ENCODE measurements at places on chromosomes 3 and 15. TPM values are rescaled to one million over a fixed set of nuclear protein-coding genes. Genes with fewer than 3 reads are reported as not detected.
A peak's percentile ranks its signal among the peaks of the same experiment; 100 is the strongest.

GRCh38 chr15:96363707-96364106, 33.2 kb downstream of the NR2F2 start:
- DNase-seq, result no peak
- H3K36me3 ChIP-seq, result no peaks in the 10 kb centered on the region
- H3K4me1 ChIP-seq, result no peaks in the 10 kb centered on the region
- no peak overlapping the region for H3K4me3 ChIP-seq
- H3K27ac ChIP-seq, result no peak overlapping the region
- no peaks in the 10 kb centered on the region for H3K27me3 ChIP-seq

Gene HES1
- total RNA-seq, result 44.3 TPM

DNA sequence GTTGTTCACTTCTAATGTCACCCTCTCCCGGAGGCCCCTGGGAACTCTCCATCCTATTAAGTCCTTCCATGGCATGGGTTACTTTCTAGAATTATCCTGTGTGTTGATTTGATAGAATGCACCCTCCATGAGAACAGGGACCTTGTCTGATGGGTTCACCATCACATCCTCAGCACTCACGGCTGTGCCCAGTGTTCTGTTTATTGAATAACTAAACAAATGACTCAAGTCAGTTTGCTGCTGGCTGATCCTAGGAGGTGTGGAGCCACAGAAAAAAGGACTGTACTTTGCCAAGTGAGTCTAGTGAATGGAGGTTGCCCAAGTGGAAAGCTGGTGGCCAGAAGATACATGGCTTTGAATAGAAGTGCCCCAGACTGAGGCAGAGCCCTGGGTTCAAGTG, 48.5 kb upstream of the RAB6B start:
- no peak overlapping the region for H3K4me3 ChIP-seq
- H3K27me3 ChIP-seq, result no peaks in the 10 kb centered on the region
- no peak for DNase-seq
- no peaks in the 10 kb centered on the region for H3K36me3 ChIP-seq

DNA sequence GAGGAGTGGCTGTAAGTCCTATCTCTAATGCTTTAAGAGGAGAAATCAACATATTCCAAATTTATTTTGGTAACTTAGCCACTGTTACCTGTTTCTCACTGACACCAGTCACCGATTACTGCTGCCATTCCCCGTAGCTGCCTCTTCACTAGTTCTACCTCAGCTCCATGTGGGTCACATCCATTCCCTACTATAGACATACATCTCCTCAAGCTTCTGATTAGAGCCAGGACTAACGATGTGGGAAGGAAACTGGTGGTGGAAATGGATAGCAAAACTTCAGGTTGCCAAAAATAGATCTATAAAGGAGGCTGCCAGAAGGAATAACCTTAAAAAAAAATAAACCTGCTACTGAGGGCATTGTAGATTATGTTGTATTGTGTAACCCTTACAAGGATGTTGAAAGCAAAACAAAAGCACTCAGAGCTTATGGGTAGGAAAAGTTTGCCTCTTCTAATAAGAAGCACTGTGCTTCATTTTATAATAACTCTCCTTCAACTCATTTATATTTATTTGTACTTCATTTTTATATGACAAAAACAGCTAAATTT, 56.0 kb downstream of the KAT2B start:
- no peaks in the 10 kb centered on the region for H3K27me3 ChIP-seq
- peaks cover 5% of the 10 kb centered on the region for H3K36me3 ChIP-seq
- no peak for DNase-seq
- no peak overlapping the region for H3K27ac ChIP-seq
- no peak overlapping the region for H3K4me3 ChIP-seq
- peaks cover 5% of the 10 kb centered on the region for H3K4me1 ChIP-seq

Gene AADACL2
- total RNA-seq, result not detected

GRCh38 chr15:87354661-87355410, 901.7 kb downstream of the NTRK3 start:
- no peak for DNase-seq
- H3K36me3 ChIP-seq, result no peaks in the 10 kb centered on the region
- no peak overlapping the region for H3K4me3 ChIP-seq
- no peaks in the 10 kb centered on the region for H3K27me3 ChIP-seq
- H3K27ac ChIP-seq, result no peak overlapping the region
- H3K4me1 ChIP-seq, result no peaks in the 10 kb centered on the region

- H3K4me3 ChIP-seq, result no peak overlapping the region
- H3K27ac ChIP-seq, result no peak overlapping the region
- no peaks in the 10 kb centered on the region for H3K36me3 ChIP-seq
- H3K4me1 ChIP-seq, result no peaks in the 10 kb centered on the region
Observed at GRCh38 chr15:99142562-99142961, 37.7 kb downstream of the SYNM start.

Gene BOC
- total RNA-seq, result 22.2 TPM

DNA sequence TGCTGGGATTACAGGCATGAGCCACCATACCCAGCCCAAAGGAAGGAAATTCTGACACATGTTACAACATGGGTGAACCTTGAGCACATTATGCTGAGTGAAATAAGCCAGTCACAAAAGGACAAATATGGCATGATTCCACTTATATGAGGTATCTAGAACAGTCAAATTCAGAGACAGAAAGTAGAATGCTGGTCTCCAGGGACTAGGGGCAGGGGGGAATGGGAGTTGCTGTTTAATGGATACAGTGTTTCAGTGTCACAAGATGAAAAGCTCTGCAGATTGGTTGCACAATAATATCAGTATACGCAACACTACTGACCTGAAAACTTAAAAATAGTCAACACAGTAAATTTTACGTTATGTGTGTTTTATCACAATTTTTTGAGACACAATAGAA, 4.1 kb downstream of the SPATA12 start:
- no peak overlapping the region for H3K4me3 ChIP-seq
- DNase-seq, result no peak
- no peaks in the 10 kb centered on the region for H3K27me3 ChIP-seq
- H3K4me1 ChIP-seq, result peaks cover 5% of the 10 kb centered on the region
- H3K27ac ChIP-seq, result no peak overlapping the region

GRCh38 chr15:71117714-71118305, 2.5 kb downstream of the THSD4 start:
- H3K36me3 ChIP-seq, result no peaks in the 10 kb centered on the region
- no peak overlapping the region for H3K27ac ChIP-seq
- H3K27me3 ChIP-seq, result no peaks in the 10 kb centered on the region

Gene CDC25A
- total RNA-seq, result 0.88 TPM

Gene CD200R1
- 2.2 TPM for total RNA-seq

DNA sequence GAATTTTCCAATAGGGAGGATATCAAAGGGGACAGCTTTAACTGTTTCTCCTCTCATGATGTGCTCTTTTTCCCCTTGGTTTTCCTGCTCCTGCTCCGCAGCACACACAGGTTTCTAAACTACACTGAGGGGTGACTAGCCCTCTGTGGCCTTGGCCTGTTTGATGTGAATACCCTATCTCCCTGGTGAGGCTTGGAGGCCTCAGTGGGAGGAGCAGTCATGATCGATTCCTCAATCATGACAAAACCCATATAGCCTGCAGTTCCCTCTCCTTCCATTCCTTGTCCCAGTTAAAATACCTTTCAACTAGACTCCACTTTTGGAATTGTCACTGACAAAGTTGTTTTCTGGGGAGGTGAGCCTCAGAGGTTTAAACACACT, 24.0 kb upstream of the USP3 start:
- H3K27ac ChIP-seq, result no peak overlapping the region
- no peaks in the 10 kb centered on the region for H3K36me3 ChIP-seq
- no peak overlapping the region for H3K4me3 ChIP-seq
- no peaks in the 10 kb centered on the region for H3K4me1 ChIP-seq
- no peaks in the 10 kb centered on the region for H3K27me3 ChIP-seq
- peak; percentile 7 for DNase-seq

GRCh38 chr3:102059145-102059943, 210.0 kb downstream of the NFKBIZ start:
- no peak overlapping the region for H3K4me3 ChIP-seq
- H3K27ac ChIP-seq, result no peak overlapping the region
- DNase-seq, result no peak
- H3K27me3 ChIP-seq, result no peaks in the 10 kb centered on the region
- H3K4me1 ChIP-seq, result no peaks in the 10 kb centered on the region
